ENCODE measurements at places on chromosomes 11 and 22.
A peak's percentile ranks its signal among the peaks of the same experiment; 100 is the strongest.

DNA sequence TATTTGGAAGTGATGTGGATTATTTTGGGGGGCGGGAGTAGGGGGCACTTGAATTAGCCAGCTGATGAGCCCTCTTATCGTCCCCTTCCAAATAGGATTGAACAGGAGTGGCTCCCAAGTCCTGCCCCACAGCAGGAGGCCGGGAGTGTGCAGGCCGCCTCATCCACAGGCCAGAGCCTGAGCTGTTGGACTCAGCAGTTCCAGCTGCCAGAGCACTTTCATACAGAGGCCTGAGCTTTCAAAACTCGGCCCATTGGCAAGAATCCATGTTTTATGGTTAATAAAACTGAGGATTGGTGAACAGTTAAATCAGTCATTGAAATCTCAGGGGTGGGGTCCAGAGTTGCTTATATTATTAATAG, 9.6 kb downstream of the FAM118A start:
- no peak for DNase-seq

- DNase-seq, result no peak
These were observed 122.0 kb upstream of the ZC3H12C start for GRCh38 chr11:109971184-109971523.

DNA sequence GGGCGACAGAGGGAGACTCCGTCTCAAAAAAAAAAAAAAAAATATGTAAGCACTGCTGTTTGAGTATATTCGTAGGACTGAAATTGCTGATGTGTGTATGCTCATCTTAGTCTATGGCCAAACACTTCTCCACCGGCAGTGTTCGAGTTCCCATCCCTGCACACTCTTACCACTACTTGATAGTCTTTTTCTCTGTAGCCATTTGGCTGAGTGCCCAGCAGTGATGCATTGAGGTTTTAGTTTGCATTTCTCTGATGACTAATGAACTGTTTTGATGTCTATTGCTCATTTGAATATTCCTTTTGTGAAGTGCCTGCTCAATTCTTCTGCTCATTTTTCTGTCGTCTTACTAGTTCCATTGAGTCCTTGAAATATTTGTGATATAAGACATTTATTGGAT, 1.9 kb downstream of the TIRAP start:
- peak; percentile 72 for DNase-seq

GRCh38 chr11:121892131-121892681, 223.8 kb downstream of the BLID start:
- DNase-seq, result no peak
